Activated T-helper 17 cell treated with anti-CD3 and anti-CD28 coated beads, Interleukin-2, amount 50 U/mL, for 72 hours (primary cell): ENCODE measurements at places on chromosomes 13 and 19. TPM values are rescaled to one million over a fixed set of nuclear protein-coding genes. Genes with fewer than 3 reads are reported as not detected.

GRCh38 chr13:34941436-34941834 is 635 bp upstream of the NBEA start:
- H3K4me1 ChIP-seq = peaks cover 9% of the 10 kb centered on the region
- no peak for ATAC-seq
- no peak overlapping the region for H3K27ac ChIP-seq
- H3K27me3 ChIP-seq = peaks cover 28% of the 10 kb centered on the region
- H3K4me3 ChIP-seq = peak overlapping the region; percentile 79

DNA sequence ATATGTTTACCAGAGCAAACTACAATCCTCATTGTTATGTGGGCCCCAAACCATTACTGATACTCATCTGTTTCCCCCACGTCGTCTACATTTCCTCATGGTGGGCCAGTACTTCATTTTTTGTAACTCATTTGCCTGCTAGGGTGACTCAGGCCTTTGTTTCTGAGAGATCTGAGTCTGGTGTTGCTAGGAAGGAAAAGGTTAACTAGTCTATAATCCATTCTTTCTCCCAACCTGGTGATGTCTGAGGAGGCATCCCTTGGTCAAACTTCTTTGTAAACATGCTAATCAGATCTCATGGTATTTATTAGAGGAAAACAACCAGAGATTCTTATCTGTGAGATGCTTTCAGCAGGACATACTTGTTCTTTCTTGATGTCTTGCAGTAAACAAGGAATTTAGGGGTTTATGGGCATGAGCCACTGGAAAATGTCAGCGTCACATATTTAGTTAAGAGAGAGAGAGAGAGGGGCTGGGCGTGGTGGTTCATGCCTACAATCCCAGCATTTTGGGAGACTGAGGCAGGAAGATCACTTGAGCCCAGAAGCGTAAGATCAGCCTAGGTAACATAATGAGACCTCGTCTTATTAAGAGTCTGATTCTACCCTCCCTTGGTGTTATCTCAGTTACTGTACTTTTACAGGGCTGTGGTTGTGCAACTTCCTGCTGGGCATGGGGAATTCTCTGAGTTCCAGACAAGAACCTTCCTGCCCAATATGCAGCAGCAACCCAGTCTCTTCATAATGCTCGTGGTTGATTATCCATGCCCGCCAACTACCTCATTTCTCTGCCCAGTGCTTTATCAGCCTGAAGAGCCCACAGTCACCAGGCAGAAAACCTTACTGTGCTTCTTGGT is 9.7 kb upstream of the DPRX start:
- no peak for ATAC-seq
- no peaks in the 10 kb centered on the region for H3K36me3 ChIP-seq
- no peaks in the 10 kb centered on the region for H3K4me1 ChIP-seq
- no peak overlapping the region for H3K27ac ChIP-seq
- no peaks in the 10 kb centered on the region for H3K27me3 ChIP-seq

GRCh38 chr19:55189403-55189835 is 9.3 kb upstream of the SYT5 start:
- ATAC-seq = no peak
- H3K36me3 ChIP-seq = no peaks in the 10 kb centered on the region
- peaks cover 11% of the 10 kb centered on the region for H3K27me3 ChIP-seq
- peaks cover 4% of the 10 kb centered on the region for H3K4me1 ChIP-seq

DNA sequence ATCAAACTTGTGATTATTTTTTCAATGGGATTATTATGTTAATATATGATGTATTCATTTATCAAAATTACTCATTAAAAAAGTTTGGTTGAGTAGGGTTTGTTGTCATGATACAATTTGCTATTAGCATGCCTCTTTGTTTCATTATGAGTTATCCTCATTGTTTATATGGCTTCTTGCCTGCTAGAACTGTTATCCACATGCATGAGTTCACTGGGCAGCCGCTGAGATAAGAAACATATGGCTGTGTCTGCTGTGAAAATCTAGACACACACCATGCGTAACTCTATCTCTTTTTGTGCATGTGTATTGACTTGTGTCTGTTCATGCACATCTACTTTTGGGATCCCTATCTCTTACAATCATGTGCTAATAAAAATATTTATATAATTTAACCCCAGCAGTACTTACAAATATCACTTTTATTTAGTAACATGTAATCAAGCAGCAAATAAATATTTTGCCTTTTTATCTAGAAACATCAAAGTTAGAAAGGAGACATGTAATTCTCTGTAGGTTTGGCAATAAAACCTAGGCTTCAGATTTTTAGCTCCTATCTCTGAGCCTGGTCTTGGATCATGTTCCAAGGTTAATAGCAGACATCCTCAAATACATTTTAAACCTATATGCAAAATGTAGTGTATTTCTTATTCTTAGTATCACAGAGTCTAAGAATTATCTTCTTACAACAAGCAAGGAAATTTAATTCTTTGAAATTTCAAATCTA is 11.2 kb upstream of the KLF12 start:
- H3K4me3 ChIP-seq = no peak overlapping the region
- H3K27ac ChIP-seq = no peak overlapping the region
- H3K27me3 ChIP-seq = no peaks in the 10 kb centered on the region
- no peaks in the 10 kb centered on the region for H3K36me3 ChIP-seq

DNA sequence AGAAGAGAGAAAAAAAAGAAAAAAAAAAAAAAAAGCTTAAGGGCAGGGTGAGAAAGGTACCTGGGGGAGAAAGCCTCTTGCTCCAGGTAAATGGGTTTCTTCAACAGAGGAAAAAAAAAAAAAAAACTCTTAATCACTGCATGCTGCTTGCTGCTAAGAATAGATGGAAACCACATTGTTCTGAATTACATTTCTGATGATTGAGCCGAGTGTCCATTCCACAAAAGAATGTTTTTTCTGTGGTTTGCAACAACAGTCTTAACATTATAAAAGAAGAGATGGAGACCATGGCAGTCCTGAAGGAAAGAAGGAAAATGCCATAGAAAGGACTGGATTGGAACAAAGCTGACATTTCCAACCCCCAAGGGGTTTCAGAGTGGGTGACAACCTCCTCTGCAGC is 1312.7 kb downstream of the SLITRK1 start:
- no peaks in the 10 kb centered on the region for H3K4me1 ChIP-seq
- H3K27me3 ChIP-seq = no peaks in the 10 kb centered on the region
- no peak overlapping the region for H3K27ac ChIP-seq
- H3K36me3 ChIP-seq = no peaks in the 10 kb centered on the region
- no peak for ATAC-seq
- no peak overlapping the region for H3K4me3 ChIP-seq

- H3K4me3 ChIP-seq = peak overlapping the region; percentile 42
- no peaks in the 10 kb centered on the region for H3K27me3 ChIP-seq
- peaks cover 29% of the 10 kb centered on the region for H3K4me1 ChIP-seq
- no peaks in the 10 kb centered on the region for H3K36me3 ChIP-seq
- ATAC-seq = peak; percentile 85
Observed at GRCh38 chr19:46886546-46887239, 25.9 kb downstream of the ARHGAP35 start.

GRCh38 chr19:14066134-14066533 is 4.3 kb upstream of the PALM3 start:
- H3K4me3 ChIP-seq = no peak overlapping the region
- no peaks in the 10 kb centered on the region for H3K4me1 ChIP-seq
- H3K27me3 ChIP-seq = no peaks in the 10 kb centered on the region

- no peaks in the 10 kb centered on the region for H3K27me3 ChIP-seq
- no peaks in the 10 kb centered on the region for H3K36me3 ChIP-seq
- ATAC-seq = no peak
- no peak overlapping the region for H3K4me3 ChIP-seq
- no peaks in the 10 kb centered on the region for H3K4me1 ChIP-seq
- no peak overlapping the region for H3K27ac ChIP-seq
Observed at GRCh38 chr13:84649853-84650252, 767.6 kb upstream of the SLITRK1 start.

DNA sequence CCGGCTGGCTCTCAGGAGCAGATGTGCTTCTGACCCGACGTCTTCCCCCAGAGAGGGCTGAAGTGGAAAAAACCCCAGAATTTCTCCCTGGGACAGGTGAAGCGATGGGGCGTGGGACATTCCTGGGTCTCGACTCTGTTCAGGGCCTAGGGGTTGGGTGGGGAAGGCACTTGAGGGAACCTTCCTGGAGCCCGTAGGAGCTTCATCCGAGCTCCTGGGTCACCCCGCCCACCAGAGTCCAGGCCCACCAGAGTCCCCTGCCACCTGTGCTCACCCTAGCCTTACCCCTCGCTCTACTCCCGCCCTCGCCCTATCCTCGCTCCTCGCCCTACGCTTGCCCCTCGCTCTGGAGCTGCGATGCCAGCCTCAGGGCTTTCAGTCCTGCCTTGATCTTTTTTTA is 23.2 kb downstream of the EPN1 start:
- H3K4me3 ChIP-seq = no peak overlapping the region
- no peaks in the 10 kb centered on the region for H3K27me3 ChIP-seq
- peaks cover 68% of the 10 kb centered on the region for H3K36me3 ChIP-seq
- no peaks in the 10 kb centered on the region for H3K4me1 ChIP-seq
- H3K27ac ChIP-seq = no peak overlapping the region
- no peak for ATAC-seq

DNA sequence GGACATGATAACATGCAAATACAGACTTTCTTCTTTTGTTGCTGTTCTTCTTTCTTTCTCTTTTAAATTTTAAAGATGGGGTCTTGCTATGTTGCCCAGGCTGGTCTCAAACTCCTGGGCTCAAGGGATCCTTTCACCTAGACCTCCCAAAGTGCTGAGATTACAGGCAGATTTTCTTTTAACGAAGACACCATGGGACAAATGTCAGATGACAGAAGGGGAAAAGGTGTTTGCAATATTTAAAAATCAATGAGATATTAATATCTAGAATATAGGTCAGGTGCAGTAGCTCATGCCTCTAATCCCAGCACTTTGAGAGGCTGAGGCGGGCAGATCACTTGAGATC is 3.7 kb upstream of the RYR1 start:
- peaks cover 26% of the 10 kb centered on the region for H3K4me1 ChIP-seq
- H3K36me3 ChIP-seq = peaks cover 24% of the 10 kb centered on the region
- ATAC-seq = no peak
- peaks cover 8% of the 10 kb centered on the region for H3K27me3 ChIP-seq
- peak overlapping the region; percentile 82 for H3K4me3 ChIP-seq
- H3K27ac ChIP-seq = peak overlapping the region; percentile 99

GRCh38 chr13:111513766-111514609 is 193.5 kb downstream of the TEX29 start:
- no peaks in the 10 kb centered on the region for H3K36me3 ChIP-seq
- no peak overlapping the region for H3K27ac ChIP-seq
- no peak for ATAC-seq
- no peaks in the 10 kb centered on the region for H3K4me1 ChIP-seq

GRCh38 chr13:24160458-24161009 is at the start of gene SPATA13:
Gene SPATA13 (plus strand): TSS chr13:24160720. CDS start chr13:24222930, 62,210 bp downstream.
- ATAC-seq = peak; percentile 93
- H3K27ac ChIP-seq = no peak within 1 kb of the TSS
- H3K27me3 ChIP-seq = peaks cover 10% of the 10 kb centered on the region

GRCh38 chr13:29454931-29455481 is 140.5 kb downstream of the SLC7A1 start:
- no peaks in the 10 kb centered on the region for H3K36me3 ChIP-seq
- no peaks in the 10 kb centered on the region for H3K4me1 ChIP-seq
- H3K4me3 ChIP-seq = no peak overlapping the region
- H3K27me3 ChIP-seq = peaks cover 5% of the 10 kb centered on the region
- no peak overlapping the region for H3K27ac ChIP-seq

GRCh38 chr19:3184847-3185460 is 776 bp upstream of the NCLN start:
- peaks cover 79% of the 10 kb centered on the region for H3K36me3 ChIP-seq
- peak overlapping the region; percentile 93 for H3K27ac ChIP-seq
- peaks cover 30% of the 10 kb centered on the region for H3K4me1 ChIP-seq

GRCh38 chr13:68509734-68510621 is 1279.8 kb upstream of the PCDH9 start:
- H3K4me1 ChIP-seq = no peaks in the 10 kb centered on the region
- no peak for ATAC-seq
- H3K27ac ChIP-seq = no peak overlapping the region
- no peaks in the 10 kb centered on the region for H3K27me3 ChIP-seq
- H3K36me3 ChIP-seq = no peaks in the 10 kb centered on the region

DNA sequence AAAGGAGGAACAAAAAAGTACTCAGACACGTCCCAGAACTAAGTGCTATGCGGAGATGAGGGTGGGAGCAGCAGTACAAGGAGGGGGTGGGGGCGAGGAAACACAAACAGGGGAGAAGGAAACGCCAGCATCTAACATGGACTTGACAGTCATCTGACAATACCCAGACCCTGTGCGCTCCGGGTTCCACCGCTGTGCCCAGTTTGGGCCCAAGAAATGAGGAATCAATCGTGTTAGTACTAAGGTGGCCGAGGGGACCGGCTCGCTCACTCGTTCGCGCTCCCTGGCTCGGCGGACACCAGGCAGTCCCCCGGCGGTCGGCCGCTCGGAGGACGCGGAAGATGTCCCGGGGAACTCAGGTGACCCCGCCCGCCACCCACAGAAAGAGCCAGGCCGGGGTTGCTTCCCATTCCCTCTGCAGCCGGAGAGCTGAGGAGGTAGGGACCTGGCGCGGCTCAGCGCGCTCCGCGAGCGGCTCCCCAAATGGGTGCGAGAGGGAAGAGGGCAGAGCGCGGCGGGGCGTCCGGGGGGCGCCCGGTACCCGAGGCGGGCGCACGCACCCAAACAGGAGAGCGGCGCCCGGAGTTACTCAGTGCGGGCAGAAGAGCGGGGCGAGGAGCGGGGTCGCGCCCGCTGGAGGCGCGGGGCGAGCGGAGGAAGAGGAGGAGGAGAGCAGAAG is 616 bp downstream of the TSHZ3 start:
- peaks cover 37% of the 10 kb centered on the region for H3K27me3 ChIP-seq
- ATAC-seq = peak; percentile 25
- H3K4me1 ChIP-seq = peaks cover 9% of the 10 kb centered on the region
- peak overlapping the region; percentile 84 for H3K4me3 ChIP-seq
- H3K36me3 ChIP-seq = peaks cover 6% of the 10 kb centered on the region
- peak overlapping the region; percentile 59 for H3K27ac ChIP-seq

GRCh38 chr13:38582133-38582532 is 104.7 kb upstream of the FREM2 start:
- ATAC-seq = no peak
- no peaks in the 10 kb centered on the region for H3K36me3 ChIP-seq
- H3K4me3 ChIP-seq = no peak overlapping the region
- no peaks in the 10 kb centered on the region for H3K27me3 ChIP-seq
- H3K4me1 ChIP-seq = no peaks in the 10 kb centered on the region
- no peak overlapping the region for H3K27ac ChIP-seq

The CBARP gene
- 1.4 TPM for total RNA-seq

The GNA15 gene
- total RNA-seq = 297 TPM

The CYP2A6 gene
- not detected for total RNA-seq

The ATXN8OS gene
- total RNA-seq = not detected

The WDR62 gene
- total RNA-seq = 19.3 TPM

The WDR88 gene
- 0.58 TPM for total RNA-seq

The GEMIN7 gene
- 56.9 TPM for total RNA-seq

The GPR18 gene
- 8.7 TPM for total RNA-seq

The CEACAM16 gene
- total RNA-seq = not detected

The ZNF540 gene
- total RNA-seq = 0.58 TPM

The LSM14A gene
- total RNA-seq = 105 TPM
